ENCODE measurements at places on chromosomes 11 and 22.

- no peak for DNase-seq
These were observed 4.9 kb downstream of the CWC15 start for GRCh38 chr11:94968334-94968958.

- DNase-seq = no peak
These were observed 1.1 kb downstream of the CBX6 start for GRCh38 chr22:38870791-38871359.

GRCh38 chr11:64031001-64031400 is 4.7 kb upstream of the FLRT1 start:
- no peak for DNase-seq

DNA sequence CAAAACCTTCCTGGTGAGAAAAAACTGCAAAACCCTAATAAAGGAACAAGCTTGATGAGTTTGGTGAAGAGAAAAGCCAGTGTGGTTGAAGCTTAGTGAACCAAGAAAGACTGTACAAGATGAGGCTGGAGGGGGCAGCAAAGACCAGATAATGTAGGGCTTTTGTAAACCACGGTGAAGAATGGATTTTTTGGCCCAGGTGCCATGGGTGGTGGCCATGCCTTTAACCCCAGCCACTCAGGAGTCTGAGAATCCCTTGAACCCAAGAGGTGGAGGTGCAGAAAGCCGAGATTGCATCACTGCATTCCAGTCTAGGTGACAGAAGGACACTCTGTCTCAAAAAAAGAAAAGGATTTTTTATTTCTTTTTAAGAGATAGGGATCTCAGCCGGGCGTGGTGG is 5.0 kb upstream of the ZDHHC5 start:
- no peak for DNase-seq

All from activated CD4-positive, alpha-beta T cell treated with anti-CD3 and anti-CD28 coated beads, Interleukin-2, amount 50 U/mL, for 48 hours (primary cell).